ENCODE measurements at places on chromosomes 1 and 21.

DNA sequence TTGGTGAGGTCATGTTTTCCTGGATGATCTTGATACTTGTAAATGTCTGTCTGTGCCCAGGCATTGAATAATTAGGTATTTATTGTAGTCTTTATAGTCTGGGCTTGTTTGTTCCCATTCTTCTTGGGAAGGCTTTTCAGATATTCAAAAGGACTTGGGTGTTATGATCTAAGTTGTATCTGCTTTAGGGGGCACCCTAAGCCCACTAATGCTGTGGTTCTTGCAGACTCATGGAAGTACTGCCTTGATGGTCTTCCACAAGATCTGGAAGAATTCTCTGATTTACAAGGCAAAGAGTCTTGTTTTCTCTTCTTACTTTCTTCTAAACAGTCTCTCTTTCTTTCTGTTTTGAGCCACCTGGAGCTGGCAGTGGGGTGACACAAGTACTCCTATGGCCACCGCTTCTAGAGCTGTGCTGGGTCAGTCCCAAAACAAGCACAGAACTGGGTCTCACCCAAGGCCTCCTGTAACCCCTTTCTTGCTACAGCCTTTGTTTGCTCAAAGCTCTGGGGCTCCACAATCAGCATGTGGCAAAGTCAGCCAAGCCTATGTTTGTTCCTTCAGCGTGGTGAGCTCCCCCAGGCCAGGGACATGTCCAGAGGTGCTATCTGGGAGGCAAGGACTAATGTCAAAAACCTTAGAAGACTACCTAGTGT lies 12.6 kb downstream of the VN1R5 start:
- DNase-seq = no peak

DNA sequence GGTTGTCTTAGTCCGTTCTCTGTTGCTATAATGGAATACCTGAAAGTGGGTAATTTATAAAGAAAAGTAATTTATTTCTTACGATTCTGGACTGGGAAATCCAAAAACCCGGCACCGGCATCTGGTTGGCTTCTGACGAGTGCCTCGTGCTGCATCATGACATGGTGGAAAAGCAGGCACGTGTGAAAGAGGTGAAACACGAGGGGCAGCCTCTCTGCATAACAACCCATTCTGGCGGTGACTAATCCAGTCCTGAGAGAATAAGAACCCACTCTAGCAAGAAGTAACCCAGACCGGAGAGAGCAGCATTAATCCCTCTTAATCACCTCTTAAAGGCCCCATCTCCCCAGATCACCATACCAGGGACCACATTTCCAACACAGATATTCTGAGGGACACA lies 2.7 kb upstream of the EDEM3 start:
- no peak for DNase-seq

- no peak for DNase-seq
Observed at GRCh38 chr1:167332503-167332902, 111.8 kb downstream of the POU2F1 start.

GRCh38 chr1:165371588-165372225 lies 15.2 kb upstream of the LMX1A start:
- DNase-seq = no peak

GRCh38 chr1:26009796-26010447 lies 11.7 kb upstream of the EXTL1 start:
- no peak for DNase-seq

GRCh38 chr1:45876000-45876617 lies 72.7 kb downstream of the MAST2 start:
- DNase-seq = no peak

GRCh38 chr1:221204055-221204833 lies 325.0 kb downstream of the HLX start:
- DNase-seq = no peak

- DNase-seq = no peak
Observed at GRCh38 chr1:29747196-29747595, 510.9 kb downstream of the PTPRU start.

Measured in CD4-positive, alpha-beta T cell treated with Interleukin-15 for 4 hours (primary cell).